ENCODE measurements at places on chromosomes 16 and 17.

DNA sequence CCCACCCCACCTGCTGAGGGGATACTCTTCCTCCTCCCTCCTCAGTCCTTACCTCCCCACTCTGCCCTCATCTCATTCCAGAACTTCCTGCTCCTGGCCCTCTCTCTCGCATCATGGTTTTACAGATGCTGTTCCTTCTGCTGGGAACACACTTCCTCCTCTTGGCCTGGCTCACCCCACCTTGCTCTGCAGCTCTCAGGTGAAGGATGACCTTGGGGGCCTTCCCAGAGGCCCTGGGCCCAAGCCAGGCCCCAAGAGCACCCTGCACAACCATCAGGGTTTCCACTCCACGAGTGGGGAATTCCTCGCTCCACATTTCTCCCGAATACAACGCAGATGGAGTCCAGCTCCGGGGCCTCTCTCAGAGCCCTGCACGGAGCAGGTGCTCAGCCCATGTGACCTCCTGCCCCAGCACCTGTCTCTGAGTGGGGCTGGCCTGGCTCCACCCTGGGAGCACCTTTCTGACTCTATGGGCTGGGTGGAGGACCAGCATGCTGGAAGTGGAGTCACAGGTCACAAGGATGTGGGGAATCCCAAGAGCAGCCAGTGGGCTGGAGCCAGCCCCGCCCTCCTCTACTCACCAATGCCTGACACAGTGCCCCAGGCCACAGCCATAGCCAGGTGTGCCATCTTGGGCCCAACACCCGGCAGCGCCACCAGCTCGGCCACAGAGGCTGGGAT lies 4.5 kb downstream of the NTHL1 start:
- no peak for DNase-seq

DNA sequence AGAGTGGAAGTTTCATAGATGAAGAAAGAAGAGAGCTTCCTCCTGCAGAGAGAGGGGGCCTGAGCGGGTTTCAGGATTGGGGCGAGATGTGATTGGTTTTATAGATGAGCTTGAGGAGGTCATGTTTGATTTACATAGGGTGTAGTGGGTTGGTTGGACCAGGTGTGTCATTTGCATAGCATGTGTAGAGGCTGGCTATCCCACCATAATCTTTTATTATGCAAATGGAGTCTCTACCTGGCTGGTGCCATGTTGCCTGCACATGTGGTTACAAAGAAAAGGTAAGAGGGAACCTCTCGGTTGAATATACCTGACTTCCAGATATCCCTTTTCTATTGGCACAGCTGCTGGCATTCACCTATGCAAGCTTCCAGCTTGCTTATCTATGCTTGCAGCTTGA lies 228.1 kb downstream of the BCAS3 start:
- DNase-seq = no peak

DNA sequence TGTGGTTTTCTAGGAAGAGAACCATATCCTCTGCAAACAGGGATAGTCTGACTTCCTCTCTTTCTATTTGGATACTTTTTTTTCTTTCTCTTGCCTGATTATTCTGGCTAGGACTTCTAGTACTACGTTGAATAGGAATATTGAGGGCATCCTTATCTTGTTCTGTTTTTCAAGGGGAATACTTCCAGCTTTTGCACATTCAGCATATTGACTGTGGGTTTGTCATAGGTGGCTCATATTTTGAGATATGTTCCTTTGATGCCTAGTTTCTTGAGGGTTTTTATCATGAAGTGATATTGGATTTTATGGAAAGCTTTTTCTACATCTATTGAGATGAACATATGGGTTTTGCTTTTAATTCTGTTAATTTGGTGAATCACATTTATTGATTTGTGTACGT lies 269.8 kb downstream of the MAP2K6 start:
- no peak for DNase-seq

DNA sequence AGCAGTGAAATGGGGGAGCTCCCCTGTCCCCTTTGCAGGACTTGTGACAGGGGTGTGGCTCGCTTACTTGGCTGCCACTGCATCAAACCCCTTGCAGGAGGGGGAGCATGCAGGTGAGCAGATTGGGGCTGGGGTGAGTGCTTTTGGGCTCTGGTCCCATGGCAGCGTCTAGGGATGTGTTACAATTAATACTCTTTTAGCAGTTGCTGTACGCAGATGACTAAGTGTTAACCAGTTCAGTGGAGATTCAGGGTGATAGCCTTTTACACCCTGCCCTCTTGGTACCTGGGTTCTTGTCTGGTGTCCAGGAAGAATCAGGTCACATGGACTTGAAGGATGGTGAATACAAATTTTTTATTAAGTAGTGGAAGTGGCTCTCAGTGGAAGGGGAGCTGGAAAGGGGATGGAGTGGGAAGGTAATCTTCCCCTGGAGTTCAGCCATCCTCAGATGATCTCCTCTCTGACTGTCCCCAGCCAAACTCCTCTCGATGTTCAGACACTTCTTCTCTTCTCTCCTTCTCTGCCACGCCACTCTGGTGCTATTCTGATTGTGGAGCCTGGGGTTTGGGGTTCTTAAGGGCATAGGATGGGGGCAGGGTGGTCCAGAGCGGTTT lies 100.1 kb downstream of the MARF1 start:
- no peak for DNase-seq

GRCh38 chr17:8861495-8862181 lies 5.8 kb downstream of the PIK3R6 start:
- no peak for DNase-seq

GRCh38 chr17:20273741-20274500 lies 193.4 kb downstream of the LGALS9B start:
- DNase-seq = no peak

DNA sequence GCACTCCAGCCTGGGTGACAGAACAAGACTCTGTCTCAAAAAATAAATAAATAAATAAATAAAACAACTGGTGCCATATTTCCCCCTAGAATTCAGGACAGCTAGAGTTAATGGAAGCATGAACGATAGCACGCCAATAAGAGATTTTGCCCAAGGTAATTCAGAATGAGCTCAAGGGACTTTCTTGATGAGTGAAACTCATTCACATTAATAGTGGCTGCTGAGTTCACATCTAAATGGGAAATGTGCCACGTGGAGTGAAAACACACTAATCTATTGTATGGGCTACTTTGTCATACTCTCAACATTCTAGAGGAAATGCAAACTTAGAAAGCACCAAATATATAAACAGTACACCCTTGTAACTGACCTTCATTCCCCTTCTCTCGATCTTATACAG lies 47.4 kb upstream of the PSMD7 start:
- DNase-seq = no peak

DNA sequence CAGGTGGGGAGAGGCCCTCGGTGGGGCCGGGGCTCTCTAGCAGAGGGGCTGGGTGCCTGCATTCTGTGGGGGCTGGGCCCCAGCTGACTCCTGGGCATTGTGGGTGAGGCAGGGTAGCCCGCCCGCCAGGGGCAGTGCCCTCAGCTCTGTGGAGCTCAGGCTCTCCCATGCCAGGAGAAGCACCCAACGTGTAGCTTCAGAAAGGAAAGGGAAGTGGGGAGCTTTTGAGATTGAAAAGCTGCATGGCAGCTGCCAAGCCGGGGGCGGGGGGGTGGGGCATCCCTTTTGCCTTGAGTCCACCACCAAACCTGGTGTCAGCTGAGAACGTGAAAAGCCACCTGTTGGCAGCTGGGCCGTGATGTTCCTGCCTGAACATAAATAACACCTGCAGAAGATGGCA lies 192.1 kb upstream of the CIBAR2 start:
- no peak for DNase-seq

GRCh38 chr17:81042606-81043005 lies 7.7 kb downstream of the BAIAP2 start:
- no peak for DNase-seq

DNA sequence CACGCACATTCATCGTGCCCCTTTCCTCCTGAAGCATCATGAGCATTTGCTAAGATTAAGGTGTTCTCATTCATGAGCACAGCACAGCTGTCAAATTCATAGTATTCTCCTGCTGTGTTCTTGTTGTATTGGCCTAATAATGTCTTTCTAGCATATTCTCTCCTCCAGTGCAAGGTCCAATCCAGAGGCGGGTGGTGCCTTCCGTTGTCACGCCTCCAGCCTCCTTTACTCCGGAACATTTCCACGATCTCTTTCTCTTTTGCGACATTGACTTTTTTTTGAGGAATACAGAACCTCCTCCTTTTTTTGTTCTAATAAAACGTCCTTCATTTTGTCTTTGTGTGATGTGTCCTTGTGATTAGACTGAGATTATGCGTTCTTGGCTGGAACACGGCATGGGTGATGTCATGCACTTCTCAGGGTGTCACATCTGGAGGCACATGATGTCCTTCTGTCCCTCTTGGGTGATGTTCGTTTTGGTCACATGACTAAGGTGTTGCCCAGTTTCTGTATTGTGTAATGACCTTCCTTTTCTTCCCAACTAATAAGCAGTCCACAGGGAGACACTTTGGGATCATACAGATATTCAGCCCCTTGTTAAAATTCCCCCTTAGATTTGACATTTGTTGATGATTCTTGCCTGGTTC lies 66.3 kb downstream of the CLEC16A start:
- DNase-seq = no peak

- DNase-seq = no peak
Measured at GRCh38 chr16:53511084-53511402, 8.0 kb upstream of the AKTIP start.

DNA sequence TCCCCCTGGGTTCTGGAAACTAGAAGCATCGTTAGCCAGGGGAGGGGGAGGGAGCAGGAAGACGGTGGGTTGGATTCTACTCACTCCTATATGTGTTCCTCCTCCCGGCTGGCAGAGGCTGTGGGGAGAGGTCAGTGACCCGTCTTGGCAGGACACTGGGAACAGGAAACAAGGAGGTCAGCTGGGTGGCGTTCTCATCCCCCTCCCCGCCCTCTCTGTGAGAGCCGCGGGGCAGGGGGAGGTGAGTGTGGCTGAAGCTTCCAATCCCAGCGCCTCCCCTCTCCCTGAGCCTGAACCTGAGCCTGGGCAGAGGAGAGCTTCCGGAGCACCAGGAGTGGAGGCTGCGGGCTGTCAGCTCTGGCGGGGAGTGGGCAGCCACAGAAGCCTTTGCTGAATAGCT lies 12.5 kb downstream of the GPRC5C start:
- DNase-seq = no peak

DNA sequence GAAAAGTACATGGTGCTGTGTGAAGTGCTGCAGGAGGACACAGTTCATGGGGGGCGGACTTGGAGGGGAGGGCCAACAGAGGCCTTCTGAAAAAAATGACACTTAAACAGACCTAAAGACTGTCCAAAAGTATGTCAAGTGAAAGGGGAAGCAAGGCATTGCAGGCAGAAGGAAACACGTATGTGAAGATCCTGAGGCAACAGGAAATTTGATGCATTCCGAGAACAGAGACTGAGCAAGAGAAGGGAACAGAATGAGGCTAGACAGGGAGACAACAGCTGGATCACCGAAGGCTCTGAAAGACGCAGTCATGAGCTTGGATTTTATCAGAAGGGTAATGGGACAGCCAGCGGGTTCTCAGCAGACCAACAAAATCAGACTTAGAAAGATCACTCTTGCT lies 1.1 kb downstream of the IFT20 start:
- DNase-seq = no peak

- no peak for DNase-seq
Measured at GRCh38 chr16:84986879-84987278, 24.5 kb downstream of the ZDHHC7 start.

- DNase-seq = no peak
Measured at GRCh38 chr16:11240636-11241473, 15.1 kb downstream of the SOCS1 start.

DNA sequence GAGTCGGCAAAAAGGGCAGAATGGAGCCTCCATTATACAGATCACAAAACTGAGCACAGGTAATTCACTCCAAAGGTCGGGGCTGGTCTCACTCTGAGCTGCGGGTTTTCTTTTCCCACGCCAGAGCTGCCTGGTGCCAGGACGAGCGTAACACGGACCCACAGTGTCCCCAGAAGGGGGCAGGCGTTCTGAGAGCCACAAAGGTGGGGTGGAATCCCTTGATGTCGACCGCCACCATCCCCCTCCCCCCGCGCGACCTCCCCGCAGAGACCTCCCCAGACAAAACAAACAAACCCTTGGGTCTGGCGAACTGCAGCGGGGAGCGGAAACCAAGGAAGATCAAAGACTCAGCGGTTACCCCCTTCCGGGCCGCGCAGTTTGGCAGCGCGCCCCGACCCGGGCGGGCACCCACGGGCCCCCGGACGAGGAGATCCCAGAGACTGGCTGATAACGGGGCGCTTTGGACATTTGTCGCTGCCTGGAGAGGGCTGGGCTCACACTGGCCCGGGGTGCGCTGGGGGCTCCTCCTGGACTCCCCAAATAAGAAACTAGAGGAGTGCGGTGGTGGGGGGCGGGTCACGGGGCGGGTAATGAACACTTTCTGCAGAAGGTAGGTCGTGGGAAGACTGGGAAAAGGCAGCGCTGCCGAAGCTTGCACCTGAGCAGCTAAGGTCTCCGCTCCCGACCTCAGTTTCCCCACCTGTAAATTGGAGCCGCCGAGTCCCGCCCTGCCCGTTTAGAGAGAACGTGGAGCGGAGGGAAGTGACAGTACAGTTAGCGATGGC lies 664 bp upstream of the NKD1 start:
- DNase-seq = peak; percentile 77

DNA sequence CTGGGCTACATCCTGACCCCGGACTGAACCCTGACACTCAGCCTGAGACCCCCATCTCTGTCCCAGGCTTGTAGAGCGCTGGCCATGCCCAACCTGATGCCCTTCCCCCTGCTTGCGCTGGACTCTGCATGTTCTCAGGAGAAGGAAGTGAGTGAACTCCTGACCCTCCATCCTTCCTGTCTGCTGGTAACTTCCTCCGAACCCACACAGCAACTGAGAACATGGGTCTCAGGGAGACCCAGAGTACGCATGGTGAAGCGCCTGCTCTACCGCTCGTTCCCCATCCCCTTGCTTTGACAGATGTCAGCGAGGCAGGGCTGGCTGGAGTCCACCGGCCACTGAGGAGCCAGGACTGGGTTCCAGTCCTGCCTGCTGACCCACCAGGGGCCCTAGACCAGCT lies 6.1 kb downstream of the CAMKK1 start:
- no peak for DNase-seq

DNA sequence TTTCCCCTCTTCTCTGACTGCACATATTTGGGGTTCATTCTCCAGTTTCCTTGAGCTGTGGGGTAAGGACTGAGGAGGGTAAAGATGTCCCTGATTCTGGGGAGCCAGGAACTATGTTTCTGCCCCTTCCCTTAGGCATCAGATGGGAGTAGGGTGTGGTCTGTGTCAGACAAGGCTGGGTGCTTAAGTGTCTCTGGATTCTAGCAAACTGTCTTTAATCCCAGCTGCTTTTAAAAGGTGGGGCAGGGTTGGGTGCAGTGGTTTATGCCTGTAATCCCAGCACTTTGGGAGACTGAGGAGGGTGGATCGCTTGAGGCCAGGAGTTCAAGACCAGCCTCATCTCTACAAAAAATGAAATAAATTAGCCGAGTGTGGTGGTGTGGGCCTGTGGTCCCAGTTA lies 13.0 kb downstream of the LASP1 start:
- DNase-seq = no peak

GRCh38 chr17:852349-852748 lies 70.2 kb downstream of the MRM3 start:
- no peak for DNase-seq

GRCh38 chr17:43579566-43580140 lies 33.5 kb upstream of the ETV4 start:
- DNase-seq = no peak

All from activated gamma-delta T cell (primary cell).